Activated CD8-positive, alpha-beta memory T cell treated with anti-CD3 and anti-CD28 coated beads, Interleukin-2, amount 50 U/mL, for 48 hours (primary cell): ENCODE measurements at places on chromosomes 1 and 21.

DNA sequence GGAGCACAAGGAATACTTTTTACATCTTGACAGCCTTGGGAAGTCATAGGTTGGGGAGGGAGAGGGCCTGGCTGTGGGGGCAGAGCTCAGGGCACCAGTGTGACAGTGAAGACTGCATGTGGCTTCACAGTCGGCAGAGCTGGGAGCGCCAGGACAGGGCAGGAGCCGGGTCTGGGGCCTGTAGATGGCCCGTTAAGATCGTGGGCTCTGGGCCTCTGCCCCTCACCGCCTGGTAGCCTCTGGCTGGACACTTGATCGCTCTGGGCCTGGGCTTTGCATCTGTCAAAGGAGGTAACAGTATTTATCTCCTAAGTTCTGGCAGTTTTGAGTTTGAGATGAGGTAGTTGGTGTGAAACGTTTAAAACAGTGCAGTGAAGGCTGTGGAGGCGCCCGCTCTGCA lies 4.8 kb downstream of the SLX9 start:
- no peak for DNase-seq

DNA sequence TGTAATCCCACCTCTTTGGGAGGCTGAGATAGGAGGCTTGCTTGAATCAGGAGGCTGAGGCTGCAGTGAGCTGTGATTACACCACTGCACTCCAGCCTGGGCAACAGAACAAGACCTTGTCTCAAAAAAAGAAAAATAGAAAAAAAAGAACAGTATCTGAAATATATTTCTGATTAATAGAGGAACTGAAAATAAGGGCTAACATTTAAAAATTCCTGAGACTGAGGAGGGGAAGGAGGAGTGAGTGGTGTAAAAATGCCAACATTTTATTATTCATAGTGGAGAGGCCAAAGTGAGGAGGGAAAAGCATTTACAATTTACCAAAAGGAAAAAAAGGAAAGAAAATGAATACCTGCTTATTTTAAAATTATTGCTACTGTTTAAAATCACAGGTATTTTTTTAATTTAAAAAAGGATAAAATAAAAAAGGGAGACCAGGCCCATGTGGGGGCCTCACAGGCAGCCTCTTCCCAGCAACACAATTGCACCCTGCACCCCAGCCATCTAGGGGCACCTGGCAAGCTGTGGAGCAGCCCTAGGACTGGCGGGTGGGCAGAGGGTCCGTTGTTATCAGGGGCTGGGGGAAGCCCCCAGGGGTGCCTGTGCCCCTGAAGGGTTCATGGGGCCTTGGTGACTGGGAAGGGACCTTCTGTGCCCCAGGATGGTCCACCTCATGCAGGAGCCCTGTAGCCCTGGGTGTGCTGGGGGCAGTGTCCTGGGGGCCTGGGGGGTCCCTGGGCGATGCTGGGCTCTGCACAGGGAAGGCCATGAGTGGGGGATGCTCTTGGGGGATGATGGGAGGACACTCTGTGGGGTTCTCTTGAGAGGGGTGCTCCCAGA lies 34.8 kb upstream of the ADARB1 start:
- no peak for DNase-seq

- DNase-seq = no peak
Observed at GRCh38 chr1:59410457-59410856, 113.6 kb downstream of the FGGY start.

DNA sequence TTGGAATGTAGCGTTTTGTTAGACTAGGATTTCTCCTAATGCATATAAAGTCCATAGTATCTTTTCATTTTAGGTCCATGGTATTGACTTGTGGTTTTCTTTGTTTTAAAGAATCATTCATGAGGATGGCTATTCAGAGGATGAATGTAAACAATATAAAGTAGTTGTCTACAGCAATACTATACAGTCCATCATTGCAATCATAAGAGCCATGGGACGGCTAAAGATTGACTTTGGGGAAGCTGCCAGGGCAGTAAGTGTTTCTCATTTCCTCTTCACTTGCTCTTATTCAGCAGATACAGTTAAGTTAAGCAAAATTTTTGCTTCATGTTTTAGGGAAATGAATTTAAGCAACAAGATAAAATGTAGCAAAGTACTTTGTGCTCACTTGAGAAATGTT lies 25.4 kb downstream of the GNAI3 start:
- no peak for DNase-seq

- DNase-seq = no peak
Observed at GRCh38 chr1:74485622-74486021, 26.8 kb downstream of the LRRC53 start.
